NCI-H2171 (cell line): ENCODE measurements at places on chromosomes 2 and 18.
A peak's percentile ranks its signal among the peaks of the same experiment; 100 is the strongest.

DNA sequence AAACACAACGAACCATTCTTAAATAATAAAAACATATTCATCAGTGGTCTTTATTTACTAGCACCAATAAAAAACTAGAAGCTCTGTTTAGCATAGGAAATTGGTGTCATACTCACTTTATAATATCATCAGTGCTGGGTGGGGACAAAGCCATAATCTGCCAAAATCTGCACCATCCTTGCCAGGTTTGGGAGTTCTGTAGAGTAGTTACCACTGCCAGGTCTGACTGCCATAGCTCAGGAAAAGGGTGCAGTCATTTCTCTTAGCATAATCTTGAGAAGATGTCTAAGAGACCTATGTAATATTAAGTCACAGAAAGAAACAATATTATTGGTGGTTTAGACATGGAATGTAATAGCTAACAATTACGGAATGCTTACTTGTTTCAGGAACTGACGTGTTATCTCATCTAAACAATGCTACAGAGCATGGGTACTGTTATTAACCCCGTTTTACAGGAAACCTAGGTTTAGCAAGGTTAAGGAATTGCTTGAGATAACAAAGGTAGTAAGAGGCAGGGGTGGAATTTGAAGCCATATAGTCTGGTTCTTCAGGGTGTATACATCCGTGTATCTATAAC lies 1.6 kb upstream of the MARCHF7 start:
- no peak for DNase-seq

DNA sequence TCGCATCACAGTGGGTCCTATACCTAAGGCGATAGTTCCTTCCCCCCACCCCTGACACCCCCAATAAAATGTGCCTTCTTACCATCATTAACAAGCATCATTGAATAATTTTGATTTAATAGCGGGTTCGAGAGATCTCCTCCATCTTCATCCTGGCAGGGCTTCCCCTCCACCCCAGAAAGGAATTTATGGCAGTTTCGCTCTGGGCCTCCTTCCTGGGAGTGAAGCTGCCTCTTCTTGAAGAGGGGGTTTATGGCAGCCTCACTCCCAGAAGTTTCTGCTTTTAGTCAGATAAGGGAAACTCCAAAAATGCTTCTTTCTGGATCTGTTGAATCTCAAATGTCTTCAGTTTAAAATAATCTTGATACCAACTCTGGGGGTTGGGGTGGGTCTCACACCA lies 45.7 kb downstream of the RRM2 start:
- no peak for DNase-seq

DNA sequence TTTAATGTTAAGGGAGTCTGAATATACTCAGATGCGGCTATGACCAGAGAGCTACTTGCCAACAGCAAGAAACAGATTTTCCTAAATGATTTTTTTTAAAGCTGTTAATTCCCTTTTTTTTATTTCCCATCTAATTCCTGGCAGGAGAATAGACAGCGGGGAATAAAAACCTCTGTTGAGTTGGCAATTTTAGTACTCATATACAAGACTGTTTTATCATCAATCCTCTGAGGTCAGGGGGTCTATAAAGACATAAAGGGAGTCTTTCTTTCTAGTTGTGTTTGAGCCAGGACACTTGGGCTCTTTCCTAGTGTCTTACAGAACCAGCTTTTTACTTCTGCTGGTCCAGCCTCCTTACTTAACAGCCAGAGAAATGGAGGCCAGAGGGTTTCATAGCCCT lies 29.4 kb downstream of the MAIP1 start:
- no peak for DNase-seq

- DNase-seq = no peak
Measured at GRCh38 chr2:18046558-18047212, 168.2 kb downstream of the KCNS3 start.

GRCh38 chr18:39313992-39314391 lies 1748.4 kb upstream of the CELF4 start:
- DNase-seq = no peak

GRCh38 chr18:47749600-47749973 lies 180.9 kb downstream of the SMAD2 start:
- DNase-seq = no peak

GRCh38 chr2:60832621-60833020 lies 48.8 kb upstream of the REL start:
- DNase-seq = no peak

GRCh38 chr18:51525453-51526225 lies 328.2 kb upstream of the MEX3C start:
- no peak for DNase-seq

GRCh38 chr2:60529136-60529784 lies 24.2 kb downstream of the BCL11A start:
- DNase-seq = no peak

DNA sequence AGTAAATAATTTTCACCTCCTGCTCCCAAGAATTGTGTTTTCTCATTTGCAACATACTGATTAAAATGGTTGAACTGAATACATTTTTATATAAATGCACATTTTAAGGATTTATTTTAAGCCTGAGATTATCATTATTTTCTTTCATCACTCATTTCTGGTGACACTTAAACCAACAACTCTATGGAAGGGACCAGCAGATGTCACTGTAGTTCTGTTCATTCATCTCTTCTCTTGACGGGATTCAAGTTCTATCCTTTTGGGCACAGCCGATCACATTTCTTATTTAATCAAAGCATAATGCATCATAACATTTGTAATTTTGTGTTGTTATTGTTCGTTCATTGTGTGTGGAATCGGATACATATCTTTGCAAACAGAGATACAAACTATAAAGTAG lies 417.9 kb downstream of the HRH4 start:
- DNase-seq = peak; percentile 4

GRCh38 chr2:86368161-86368824 lies 30.9 kb upstream of the REEP1 start:
- DNase-seq = peak; percentile 60

GRCh38 chr18:9539283-9539682 lies 64.0 kb downstream of the RALBP1 start:
- DNase-seq = no peak

DNA sequence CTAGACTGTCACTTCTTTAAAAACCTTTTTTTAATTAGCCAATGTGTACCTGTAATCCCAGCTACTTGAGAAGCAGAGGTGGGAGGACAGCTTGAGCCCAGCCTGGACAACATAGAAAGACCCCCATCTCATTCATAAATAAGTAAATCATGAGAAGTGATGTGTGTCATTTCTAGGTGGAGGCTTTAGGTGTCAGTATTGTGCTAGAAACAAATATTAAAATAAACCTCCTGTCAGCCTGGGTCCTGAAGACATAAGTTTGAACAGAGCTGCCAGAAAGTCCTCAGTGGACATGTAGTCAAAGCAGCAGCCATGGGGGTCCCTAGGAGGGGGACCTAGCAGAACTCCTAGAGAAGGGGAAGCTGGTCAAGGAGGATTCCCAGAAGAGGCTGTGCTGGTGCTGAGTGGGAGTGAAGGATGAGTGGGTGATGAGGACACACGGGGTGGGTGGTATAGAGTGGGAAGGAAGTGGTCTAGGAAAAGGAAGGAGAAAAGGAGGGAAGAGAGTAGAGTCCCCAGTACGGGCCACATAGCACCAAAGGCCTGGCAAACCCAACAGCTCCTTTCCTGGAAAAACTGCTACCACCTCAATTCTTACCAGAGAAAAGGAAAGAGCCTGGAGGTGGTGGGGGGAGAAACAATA lies 316.6 kb upstream of the NCKAP5 start:
- DNase-seq = no peak

DNA sequence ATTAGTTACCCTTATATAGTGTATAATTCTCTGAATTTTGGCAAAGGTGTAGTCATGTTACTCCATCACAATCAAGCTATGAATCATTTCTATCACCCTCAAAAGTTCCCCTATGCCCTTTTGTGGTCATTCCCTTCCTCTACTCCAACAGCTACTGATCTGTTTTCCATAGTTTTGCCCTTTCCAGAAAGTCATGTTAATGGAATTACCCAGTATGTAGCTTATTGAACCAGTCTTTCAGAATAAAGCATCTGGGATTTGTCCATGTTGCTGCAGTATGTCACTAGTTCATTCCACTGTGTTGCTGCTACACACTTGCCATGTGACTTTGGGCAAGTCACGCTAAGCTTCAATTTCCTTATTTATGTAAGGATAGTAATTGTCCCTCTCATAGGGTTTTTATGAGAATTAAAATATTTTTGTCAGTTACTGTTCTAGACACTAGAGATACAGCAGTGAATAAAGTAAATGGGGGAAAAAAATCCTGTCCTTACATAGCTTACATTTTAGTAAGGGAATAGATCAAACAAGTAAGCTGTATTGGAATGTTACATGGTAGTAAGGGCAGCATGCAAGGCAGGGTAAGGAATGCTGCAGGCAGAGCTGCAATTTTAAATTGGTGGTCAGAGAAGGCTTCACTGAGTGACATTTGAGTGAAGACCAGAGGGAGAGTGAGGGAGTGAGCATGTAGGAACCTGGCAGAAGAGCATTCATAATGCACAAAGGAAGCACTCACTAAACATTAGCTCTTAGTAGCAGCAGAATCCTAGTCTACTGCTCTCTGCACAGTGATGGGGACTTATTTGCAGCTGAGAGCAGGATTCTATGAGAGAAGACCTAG lies 80.3 kb upstream of the TSPYL6 start:
- no peak for DNase-seq

GRCh38 chr2:20559277-20559676 lies 91.6 kb downstream of the HS1BP3 start:
- no peak for DNase-seq

DNA sequence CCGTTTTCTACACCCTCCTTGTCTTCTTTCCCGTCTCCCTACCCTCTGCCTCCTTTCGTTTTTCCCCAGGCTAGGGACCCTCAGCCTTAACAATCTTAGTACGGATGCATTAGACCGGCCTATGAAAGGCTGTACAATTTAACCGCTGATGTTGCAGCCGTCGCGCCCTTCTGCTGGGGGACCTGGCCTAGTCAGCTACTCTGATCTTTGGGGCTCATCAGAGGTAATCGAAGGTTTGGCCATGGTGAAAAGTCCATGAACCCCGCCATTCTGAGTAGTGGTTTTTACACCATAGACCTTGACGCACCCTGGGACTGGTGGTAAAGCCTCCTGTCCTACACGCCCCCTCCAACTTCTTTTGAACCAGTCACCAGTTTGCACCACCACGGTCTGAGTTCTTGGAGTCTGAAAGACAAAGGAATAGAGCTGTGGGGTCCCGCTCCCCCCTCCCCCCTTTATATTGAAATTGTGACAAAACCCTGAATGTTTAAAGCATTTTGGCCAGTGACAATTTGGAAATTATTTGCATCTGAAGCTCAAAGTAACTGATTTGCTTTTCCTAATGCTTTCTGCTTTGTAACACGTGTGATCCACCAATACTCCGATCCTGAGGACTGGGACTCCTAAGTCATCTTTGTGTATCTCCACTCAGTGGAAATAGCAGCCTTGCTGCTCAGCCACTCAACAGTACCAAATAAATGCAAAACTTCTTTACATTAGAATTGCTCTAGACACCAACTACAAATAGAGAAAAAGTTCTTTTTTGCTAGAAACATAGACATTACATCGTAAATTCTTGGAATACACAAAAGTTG lies 642 bp upstream of the SRSF7 start:
- DNase-seq = no peak

GRCh38 chr2:13662055-13662454 lies 945.3 kb downstream of the TRIB2 start:
- DNase-seq = no peak

- no peak for DNase-seq
Measured at GRCh38 chr18:4198956-4199355, 256.2 kb downstream of the DLGAP1 start.

DNA sequence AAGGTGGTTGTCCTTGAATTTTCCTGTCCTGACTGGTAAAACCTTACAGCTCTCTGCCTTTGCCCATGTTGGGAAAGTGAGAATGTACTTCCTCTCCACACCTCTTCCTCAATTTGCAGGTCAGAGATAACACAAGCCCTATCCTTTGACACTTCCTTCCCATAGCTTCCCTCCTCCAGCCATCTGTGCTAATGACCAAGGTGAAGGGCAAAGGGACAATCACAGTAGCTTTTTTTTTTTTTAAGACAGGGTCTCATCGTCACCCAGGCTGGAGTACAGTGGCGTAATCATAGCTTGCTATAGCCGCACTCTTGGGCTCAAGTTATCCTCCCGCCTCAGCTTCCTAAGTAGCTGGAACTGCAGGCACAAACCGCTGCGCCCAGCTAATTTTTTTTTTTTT lies 24.3 kb upstream of the STPG4 start:
- DNase-seq = no peak

DNA sequence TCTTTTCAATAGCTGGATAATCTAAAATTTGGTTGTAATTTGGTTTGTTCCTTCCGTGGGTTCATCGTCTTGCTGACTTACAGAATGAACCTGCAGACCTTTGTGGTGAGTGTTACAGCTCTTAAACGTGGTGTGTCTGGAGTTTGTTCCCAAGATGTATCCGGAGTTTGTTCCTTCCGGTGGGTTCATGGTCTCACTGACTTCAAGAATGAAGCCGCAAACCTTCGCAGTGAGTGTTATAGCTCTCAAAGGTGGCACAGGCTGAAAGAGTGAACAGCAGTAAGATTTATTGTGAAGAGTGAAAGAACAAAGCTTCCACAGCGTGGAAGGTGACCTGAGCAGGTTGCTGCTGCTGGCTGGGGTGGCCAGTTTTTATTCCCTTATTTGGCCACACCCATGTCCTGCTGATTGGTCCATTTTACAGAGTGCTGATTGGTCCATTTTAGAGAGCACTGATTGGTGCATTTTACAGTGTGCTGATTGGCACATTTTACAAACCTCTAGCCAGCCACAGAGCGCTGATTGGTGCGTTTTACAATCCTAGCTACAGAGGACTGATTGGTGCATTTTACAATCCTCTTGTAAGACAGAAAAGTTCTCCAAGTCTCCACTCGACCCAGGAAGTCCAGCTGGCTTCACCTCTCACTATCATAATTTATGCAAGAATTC lies 16.6 kb downstream of the RALB start:
- DNase-seq = no peak

- DNase-seq = no peak
Measured at GRCh38 chr2:123953846-123954245, 71.2 kb upstream of the CNTNAP5 start.

DNA sequence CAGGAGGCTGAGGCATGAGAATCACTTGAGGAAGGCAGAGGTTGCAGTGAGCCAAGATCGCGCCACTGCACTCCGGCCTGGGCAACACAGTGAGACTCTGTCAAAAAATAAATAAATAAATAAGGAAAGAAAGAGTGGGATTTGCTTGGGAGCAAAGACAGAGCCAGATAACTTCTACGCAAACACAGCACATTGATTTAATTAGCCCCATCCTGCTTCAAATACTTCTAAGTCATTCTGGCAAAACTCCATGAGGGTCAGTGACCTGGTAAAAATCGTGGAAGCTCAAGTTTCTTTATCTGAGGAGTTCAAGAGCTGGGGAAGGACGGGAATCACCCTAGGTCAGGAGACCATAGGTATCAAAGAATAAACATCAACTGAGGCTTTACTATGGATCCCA lies 70.6 kb upstream of the TCF7L1 start:
- no peak for DNase-seq
